ENCODE measurements at places on chromosomes 7 and 10.

- no peak for DNase-seq
Measured at GRCh38 chr7:137687556-137688265, 159.1 kb downstream of the DGKI start.

DNA sequence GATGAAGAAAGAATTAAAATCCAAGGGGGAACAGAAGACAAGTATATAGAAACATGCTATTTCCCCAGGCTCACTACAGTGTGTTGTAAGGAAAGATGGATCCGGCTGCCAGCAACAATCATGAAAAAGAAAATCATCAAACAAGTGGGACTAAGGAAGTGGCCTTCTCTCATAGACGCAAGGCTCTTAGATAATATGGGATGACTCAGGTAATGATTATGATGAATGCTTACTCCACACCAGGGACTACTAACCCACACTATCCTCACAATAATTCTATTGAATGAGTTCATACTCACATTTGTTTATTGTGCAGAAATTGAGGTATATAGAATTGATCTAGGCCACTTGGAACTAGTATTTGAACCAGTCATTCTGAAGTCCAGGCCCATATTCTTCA, 111.2 kb upstream of the BET1 start:
- DNase-seq: no peak

- peak; percentile 34 for DNase-seq
Measured at GRCh38 chr10:3811291-3811870, 26.4 kb upstream of the KLF6 start.

DNA sequence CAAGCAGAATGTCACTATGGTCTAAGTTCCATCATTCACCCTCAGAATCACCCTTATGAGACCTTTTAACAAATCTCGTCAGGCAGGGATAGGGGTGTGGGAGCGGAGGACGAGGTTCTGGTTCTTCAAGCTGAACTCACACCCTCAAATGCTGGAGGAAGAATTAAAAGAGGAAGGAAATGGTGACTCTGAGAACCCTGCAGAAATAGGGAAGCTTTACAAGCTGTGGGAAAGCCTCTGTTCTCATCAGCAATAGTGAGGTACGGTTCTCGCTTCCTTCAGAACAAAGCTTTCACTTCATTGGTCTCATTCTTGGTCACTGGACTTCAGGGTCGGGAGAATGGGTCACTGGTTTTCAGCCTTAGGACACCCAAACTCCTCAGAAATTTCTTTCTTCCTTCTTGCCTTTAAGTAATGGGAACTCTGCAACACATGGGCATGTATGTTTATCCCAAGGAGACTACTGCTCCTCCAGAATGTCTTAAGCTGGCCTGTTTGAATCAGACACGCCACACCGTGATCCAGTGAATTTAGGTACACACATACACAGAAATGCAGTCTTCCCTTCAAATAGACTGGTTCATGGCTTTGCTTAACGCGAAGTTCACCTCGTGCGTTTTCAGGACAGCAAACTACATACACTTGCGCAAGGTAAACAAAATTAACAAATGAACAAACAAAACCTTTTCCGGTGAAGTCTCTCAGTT, 226.0 kb downstream of the SFMBT2 start:
- DNase-seq: no peak

GRCh38 chr10:99777918-99778714, 4.3 kb upstream of the ABCC2 start:
- DNase-seq: no peak

DNA sequence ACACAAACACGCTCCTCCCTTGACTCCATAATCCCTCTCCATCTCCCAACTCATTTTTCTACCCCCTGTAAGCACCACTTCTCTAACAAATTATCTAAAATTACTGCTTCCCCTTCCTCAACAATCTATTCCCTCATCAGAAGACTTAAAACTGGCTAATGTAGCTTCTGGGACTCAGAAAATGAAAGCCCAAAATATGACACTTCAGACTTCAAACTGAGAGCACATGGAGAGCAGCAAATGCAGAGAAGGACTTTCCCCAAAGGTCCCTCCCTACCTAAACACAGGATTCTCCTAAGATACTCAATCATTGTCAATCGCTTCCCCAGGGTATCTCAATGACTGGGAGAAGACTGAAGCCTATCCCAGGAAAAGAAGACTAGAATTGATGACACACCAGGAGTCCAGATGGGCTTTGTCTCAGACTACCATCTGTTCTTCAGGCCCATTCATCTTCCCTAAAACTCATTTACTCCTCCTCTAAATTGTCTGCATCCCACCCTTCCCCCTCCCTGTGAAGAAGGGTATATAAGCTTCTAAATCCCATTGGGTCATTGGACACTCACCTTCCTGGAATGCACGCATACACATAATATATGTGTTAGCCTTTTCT, 39.2 kb downstream of the ST8SIA6 start:
- DNase-seq: no peak

GRCh38 chr10:102994531-102995295, 76.6 kb downstream of the CNNM2 start:
- DNase-seq: no peak

DNA sequence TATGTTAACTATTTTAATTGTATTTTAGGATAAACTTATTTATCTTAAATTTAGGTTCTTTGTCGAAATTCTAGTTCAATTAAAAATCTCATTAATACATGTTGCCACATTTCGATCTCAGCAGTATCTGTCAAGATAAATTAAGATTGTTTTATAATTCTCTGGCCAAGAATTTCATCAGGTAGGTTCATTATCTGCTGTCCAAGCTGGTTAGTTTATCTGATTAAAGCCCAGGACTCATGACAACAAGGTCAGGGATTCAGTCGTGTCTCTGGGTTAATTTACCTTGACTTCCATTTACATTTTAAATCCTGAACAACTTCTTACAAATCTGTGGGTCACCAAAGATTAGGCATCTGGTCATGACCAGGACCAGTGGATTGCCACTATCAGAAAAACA, 7.6 kb downstream of the STEAP4 start:
- DNase-seq: no peak

DNA sequence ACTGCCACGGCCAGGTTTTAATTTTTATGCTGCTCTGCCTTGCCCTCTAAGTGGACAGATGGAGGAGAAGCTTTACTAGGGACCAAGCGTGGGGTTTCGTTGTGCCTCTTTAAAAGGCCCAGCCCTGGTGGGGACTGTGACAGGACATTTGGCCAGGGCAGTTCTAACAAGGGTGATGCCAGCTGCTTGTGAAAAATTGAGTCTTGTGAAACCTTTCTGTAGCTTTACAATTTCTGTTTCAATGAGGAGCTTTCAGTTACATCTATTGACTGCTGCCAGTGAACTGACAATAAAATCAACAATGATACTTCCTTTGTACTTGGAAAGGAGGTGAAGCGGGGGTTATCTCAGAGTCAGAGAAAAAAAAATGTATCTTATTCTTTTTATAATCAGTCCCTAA, 233.1 kb upstream of the CSTF2T start:
- no peak for DNase-seq

GRCh38 chr7:117248829-117249228, 74.0 kb downstream of the WNT2 start:
- no peak for DNase-seq

All from effector memory CD4-positive, alpha-beta T cell (primary cell).